ENCODE measurements at places on chromosomes 4 and X.

GRCh38 chrX:31893525-31893924 lies 821.7 kb upstream of the FTHL17 start:
- no peak for DNase-seq

- DNase-seq = no peak
Measured at GRCh38 chr4:173371292-173372192, 788 bp downstream of the SAP30 start.

DNA sequence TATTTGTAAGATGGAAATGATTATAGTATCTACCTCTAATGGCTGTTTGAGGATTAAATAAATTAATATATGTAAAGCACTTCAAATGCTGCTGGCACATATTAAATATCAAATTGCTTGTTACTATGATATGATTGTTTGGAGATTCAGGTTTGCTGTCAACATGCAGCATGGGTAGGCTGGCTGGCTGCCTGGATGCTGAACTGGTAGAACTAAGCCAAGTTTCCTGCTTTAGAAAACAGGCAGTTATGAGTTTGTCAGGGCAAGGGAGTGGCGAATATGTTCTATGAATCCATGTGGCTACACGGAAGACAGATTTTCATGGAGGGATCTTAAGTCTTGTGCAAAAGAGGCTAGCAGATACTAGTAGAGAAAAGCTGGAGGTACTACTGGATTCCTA lies 239.6 kb downstream of the GBA3 start:
- no peak for DNase-seq

DNA sequence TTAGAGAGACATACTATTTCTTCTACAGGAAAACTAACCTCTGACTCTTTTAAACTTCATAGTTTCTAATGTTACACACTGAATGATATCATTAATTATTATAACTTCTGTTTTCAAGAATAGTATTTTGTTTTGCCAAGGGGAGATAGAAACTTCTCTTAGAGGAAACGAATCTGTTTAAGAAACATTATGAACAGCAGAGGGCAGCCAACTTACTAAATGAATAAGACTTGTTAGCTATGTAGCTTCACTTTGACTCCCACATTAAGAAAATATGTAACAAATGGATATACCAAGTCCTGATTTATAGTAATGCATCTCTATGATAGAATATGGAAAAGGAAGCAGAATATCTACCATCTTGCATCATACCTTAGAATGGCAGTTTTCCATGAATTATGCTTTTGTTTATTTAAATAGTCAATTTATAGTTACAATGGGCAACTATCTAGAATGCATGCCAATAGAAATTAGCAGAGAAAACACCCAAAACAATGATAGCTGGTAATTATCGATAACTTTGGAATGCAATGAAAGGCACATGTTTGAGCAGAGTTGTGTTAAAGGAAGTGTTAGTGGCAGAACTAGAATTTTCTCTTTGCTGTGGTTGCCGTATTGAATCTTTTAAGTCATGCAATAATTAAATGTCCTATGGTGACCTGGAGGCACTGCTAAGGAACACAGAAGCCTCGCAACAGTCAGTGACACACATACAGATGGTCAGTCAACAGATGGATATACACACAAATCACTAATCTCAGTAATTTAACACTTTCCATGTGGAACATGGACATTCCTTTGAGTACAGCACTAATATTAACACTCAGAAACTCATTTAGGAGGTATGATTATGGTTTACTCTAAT lies 105.7 kb upstream of the PDLIM3 start:
- DNase-seq = no peak

Measured in stimulated activated CD8-positive, alpha-beta memory T cell treated with anti-CD3 and anti-CD28 coated beads, Interleukin-2, amount 100 ng/mL, for 1 hour (primary cell).